Mesenteric fat pad (tissue), 1 donor: ENCODE measurements at places on chromosomes 1 and 21. TPM values are rescaled to one million over a fixed set of nuclear protein-coding genes. Genes with fewer than 3 reads are reported as not detected.

Gene SLAMF9
- total RNA-seq = not detected

Gene MAP10
- 1.1 TPM for total RNA-seq

Gene NBPF4
- total RNA-seq = not detected

Gene RIPK4
- total RNA-seq = not detected

Gene IFNGR2
- 150 TPM for total RNA-seq

Gene FAM3B
- 0.90 TPM for total RNA-seq

Gene FCGR2B
- 43.4 TPM for total RNA-seq

Gene XCL1
- 0.32 TPM for total RNA-seq

Gene AK5
- total RNA-seq = not detected

Gene TSPEAR
- total RNA-seq = not detected

Gene GALE
- total RNA-seq = 22.6 TPM

GRCh38 chr1:151175863-151176262 is at the start of gene TMOD4:
Gene TMOD4 (minus strand): TSS chr1:151175981. CDS start chr1:151174875, 1,106 bp downstream.
- peak; percentile 35 for DNase-seq

- no peak for DNase-seq
These were observed 99.1 kb downstream of the ZP4 start for GRCh38 chr1:237791592-237791991.

DNA sequence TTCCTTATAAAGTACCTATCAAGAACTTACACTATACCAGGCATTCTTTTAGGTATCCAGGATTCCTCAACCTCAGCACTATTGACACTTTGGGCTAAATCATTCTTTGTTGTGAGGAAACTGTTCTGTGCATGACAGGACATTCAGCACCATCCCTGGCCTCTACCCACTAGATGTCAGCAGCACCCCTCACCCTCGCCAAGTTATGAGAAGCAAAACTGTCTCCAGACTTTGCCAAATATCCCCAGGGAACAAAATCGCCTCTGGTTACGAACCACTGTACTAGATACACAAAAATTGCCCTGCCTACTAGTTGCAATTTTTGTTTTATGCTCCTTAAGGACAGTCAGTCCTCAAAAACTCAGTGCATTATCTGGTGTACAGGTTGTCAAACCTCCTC is 35.7 kb downstream of the PALMD start:
- DNase-seq = no peak

DNA sequence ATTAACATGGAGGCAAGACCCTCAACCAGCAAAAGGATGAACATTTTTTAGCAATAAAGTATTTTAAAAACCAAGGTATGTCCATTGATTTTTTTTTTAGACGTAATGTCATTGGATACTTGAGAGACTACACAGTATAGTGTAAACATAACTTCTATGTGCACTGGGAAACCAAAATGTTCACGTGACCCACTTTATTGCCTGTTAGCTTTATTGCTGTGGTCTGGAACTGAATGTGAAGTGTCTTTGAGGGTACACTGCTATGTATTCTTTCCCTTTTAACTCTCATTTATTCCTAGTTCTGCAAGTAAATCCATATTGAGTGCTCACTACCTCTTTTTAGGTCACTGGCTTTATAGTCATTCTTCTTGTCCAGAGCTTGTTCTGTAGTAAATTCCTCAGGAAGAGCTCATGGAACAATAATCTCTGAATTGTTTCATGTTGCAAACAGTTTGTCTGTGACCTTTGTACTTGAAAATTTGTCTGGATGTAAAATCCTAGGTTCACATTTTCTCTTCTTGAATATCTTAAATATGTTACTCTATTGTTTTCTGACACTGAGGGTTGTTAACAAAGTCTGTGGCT is 20.6 kb downstream of the ABCD3 start:
- no peak for DNase-seq

- DNase-seq = no peak
These were observed 1376.2 kb downstream of the NCAM2 start for GRCh38 chr21:22374218-22374969.

GRCh38 chr1:54499360-54500106 is 48.5 kb upstream of the ACOT11 start:
- DNase-seq = no peak

DNA sequence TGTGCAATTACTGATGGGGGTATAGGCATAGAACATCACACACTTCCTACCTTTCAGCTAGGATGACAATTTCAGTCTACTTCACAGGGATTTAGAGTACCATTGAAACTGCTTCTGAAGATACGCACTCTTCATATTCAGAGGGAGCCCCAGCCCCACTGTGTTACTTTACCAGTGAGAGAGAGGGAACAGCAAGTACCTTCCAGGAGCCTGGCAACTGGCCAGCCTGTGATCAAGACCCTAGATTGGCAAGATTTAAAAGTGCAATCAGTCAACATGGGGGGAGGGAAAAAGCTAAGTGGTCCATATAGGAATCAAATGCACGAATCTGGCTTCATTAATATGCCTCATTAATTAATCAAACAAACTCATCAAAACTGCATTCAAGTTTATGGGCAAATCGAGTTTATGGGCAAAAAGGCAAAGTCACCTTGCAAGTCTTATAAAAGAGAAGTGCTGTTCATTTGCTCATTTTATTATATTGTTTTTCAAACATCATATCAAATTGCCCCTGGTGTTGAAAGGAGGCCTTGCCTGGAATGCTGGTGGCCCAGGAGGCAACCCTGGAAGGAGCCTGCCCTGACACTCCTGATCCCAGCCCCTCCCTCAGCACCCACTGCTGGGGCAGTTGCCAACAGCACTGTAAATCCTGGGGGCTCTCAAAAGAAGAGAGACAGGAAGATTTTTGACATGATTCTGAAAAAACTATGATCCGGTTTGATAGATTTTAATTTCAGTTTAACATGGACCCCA is 184.9 kb upstream of the DPT start:
- no peak for DNase-seq

DNA sequence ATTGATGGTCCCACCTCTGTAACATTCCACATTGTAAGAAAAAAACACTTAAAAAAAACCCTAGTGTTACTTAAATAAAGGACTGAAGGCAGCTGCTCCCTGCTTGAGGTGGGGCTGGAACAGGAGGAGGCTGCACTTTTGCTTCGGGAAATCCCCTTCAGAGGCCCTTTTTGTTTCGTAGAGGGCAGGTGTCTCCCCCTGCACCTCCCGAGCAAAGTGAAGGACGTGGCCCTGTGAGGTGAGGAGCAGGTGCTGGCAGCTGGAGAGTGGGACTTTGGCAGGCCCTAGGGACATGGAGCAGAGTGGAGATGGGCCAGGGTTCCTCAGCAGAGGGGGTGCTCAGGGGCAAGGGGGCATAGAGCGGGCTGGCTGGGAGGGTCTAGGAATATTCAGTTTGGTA is 33.4 kb upstream of the WNT4 start:
- DNase-seq = no peak

DNA sequence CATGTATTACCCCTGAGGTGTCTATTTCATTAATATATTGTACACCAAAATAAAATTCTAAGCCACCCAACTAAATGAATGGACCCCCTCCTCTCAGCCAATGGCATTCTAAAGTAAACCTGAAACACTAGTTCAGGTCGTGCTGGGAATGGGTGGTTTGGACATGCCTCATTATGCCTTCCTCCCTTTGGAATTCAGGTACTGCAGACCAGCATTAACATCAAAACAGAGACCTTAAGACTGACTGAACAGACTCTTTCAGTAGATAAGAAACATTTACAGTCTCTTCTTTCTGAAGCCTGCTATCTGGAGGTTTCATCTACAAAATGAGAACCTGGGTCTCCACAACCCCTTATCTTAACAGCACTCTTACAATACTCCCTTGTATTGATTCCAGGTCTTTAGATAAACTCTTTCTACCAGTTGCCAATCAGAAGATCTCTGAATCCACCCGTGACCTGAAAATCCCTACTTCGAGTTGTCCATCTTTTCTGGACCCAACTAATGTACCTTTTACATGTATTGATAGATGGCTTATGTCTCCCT is 93.6 kb downstream of the PKN2 start:
- DNase-seq = no peak

GRCh38 chr1:161970633-161971032 is 53.0 kb downstream of the OLFML2B start:
- no peak for DNase-seq

DNA sequence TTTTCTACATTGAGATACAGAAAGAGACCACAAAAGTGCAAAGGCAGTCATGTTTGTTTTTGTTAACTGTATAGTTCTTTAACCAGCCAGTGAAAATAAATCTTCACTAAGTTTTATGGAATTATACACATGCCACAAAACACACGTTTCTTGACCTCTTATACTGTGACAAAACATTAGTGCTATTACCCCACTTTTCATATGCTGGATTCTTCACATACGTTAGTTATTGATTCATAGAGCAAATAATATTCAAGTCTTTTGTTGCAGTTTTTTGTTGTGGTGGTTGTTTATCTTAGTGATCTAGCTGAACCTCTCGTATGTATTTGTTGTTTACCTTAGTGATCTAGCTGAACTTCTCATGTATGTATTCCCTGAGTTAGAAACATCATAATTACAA is 28.0 kb downstream of the LYPLAL1 start:
- no peak for DNase-seq

DNA sequence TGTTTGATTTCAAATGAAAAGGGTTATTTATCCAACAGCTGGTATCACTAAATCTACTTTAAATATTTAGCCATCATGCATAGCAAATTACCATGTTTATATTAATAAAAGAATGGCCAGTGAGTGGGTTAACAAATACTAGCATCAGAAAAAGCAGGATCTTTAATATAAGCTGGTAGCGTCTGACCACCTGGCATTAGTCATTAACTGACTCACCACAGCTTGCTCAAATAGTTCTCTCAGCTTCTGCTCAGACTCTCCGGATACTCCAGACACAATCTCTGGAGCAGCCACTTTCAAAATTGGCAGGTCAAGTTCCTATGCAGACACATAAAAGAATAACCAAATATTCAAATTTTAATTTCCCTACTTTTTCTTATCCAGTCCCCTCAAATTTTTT is 29.6 kb downstream of the NVL start:
- no peak for DNase-seq

DNA sequence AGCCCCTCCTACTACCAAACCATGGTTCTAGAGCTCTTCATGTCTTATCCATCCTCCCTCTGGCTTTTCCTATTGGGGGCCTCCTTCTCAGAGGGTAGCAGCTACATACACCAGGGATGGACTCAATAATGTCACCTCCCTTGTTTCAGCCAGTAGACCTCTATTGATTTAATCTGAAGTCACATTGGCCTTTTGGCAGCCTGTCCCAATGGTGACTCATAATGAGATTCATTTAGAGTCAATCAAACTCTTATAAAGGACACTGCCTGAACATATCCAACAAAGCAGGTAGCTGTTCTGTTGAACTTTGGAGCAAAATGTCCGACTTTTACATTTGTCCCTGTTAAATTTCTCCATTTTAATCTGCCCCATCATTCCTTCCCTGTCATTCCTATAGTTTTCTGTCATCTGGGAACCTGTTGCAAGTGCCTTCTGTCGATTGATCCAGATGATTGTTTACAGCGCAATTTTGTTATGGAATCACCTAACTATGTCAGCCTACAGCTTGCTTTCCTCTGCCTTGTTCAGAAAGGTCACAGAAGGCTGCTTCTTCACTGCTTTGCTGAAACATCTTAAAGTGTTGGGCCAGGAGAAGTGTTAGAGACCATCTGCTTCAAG is 105.9 kb downstream of the ETS2 start:
- no peak for DNase-seq

GRCh38 chr1:25443030-25443699 is 12.5 kb downstream of the MACO1 start:
- no peak for DNase-seq
